Activated CD4-positive, alpha-beta T cell treated with anti-CD3 and anti-CD28 coated beads, Interleukin-10, Interleukin-2, amounts not matched to agents 100 ng/mL and 50 ng/mL, durations not matched to agents 16 hours and 8 hours (primary cell): ENCODE measurements at places on chromosomes 4 and X.
A peak's percentile ranks its signal among the peaks of the same experiment; 100 is the strongest.

- DNase-seq: peak; percentile 50
These were observed at the start of gene STS for GRCh38 chrX:7147413-7147977. Gene STS (plus strand): TSS chrX:7147712. CDS start chrX:7253200, 105,488 bp downstream.

DNA sequence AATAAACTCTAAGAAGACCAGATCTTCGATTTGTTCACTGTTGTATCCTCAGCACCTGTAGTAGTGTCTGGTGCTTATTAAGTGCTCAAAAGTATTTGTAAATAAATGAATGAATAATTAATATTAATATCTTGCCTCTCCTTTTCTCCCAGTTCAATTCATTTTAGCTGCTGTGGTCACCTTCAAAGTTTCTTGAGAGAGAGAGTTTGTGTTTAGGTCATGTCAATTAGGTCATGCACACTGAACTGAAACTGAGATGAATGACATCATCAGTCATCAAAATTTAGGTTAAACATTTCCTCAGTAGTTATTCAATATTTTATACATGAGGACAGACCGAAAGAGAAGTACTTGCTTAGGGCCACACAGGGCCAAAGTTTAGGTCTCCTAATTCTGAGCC lies 73.5 kb downstream of the ANXA3 start:
- peak; percentile 14 for DNase-seq

DNA sequence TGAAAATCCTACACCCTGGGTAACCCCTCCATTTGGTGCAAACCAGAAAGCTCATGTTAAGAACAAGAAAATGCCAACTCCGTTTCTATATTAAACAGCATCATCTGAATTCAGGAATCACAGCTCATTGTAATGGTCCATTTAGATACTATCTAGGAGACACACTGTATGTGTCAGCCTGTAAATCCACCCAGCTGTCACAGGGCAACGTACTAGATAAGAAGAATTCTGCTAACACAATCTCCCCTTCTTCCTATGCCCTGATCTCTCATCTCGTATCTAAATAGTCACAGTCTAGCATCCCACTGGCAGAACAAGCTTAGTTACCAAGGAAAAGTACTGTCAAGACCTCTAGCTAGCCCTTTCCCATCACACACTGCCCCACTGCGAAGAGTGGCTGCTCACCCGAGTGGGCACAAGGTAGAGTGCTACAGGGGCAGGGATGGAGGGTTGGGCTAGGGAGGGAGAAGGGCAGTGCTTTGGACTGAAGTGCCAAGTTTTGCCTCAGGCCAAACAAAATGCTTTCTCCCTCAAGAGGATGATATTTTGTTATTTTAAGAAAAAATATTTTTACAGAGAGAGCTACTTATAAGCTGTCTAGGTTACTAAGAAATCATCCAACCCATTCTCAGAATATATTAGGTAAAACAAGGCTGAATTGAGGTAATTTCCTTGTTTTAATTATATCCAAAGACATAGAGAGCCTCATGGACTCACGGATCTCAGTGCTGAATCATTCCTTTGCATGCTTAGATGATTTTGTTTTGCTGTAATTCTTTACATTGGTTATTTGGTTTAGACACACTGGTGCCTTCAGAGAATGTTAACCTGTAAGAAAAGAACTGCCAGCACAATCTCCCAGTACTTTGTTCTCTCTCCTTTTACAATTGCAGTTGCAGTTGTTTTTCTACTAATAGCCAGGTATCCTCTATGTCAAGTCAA lies 196.6 kb downstream of the PRDM5 start:
- DNase-seq: no peak

DNA sequence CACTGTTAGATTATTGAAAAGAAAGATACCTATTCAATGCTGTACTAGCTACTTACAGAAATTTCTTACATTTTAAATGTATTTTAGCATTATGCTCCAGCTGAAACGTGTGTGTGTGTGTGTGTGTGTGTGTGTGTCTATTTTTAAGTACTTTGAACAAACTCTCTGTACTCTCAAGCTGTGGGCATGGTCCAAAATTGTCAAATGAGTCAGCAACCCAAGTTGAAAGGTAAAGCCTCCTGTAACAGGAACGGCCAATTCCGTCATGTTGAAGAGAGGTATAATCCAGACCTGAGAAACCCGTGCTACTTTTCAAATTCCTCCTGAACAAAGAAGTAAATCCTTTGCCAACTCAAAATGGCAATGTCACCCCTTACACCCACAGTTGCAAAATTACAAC lies 20.5 kb downstream of the MAOB start:
- no peak for DNase-seq

- peak; percentile 53 for DNase-seq
These were observed 50.4 kb downstream of the MGARP start for GRCh38 chr4:139229534-139230039.

DNA sequence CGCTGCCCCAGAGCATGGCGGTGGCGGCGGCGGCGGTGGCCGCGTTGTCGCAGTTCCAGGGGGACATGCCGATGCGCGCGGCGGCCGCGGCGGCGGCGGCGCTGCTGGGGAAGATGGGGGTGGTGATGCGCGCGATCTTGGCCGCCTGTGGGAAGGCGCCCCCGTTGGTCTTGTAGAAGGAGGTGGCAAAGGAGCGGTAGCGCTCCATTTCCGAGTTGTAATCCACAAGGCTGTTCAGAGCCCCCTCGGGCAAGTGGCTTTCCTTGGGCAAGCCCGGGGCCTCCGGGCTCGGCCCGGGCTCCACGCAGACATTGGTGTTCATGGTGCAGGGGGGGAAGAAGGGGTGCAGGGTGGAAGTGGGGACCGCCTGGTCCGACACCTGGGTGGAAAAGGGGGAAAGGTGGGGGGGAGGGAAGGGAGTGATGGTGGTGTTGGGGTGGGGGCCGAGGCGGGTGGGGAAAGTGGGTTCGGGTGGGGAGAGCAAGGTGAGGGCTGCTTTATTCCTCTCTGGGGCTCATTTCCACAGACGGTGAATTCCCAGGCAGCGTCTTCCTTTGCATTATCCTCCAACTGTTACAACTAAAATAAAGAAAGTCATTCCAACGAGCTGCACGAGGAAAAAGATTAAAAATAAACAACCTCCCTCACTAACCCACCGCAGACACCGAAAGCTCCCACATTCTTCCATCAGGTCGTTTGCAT lies 3.1 kb downstream of the CXXC4 start:
- peak; percentile 18 for DNase-seq

- no peak for DNase-seq
These were observed 516.8 kb downstream of the RPA4 start for GRCh38 chrX:97400492-97400891.

DNA sequence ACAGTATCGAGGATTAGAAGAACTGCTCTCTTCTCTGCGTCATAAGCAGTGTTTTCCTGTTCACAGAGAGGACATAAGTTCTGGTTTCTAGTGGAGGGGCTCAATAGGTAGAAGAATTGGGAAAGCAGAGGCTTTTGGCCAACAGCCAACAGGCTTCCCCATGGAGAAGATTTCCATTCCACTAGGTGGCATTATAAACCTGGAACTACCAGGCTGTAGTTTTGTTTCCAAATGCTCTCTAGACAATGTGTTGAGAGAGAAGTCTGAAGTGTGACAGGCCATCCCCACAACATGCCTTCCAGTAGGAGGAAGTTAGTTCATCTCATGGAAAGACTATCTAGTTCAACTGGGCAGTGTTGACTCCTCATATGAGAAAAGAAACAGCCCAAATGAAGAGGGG lies 63.8 kb upstream of the ANXA10 start:
- DNase-seq: no peak

GRCh38 chr4:1973661-1974060 lies 35.1 kb downstream of the NELFA start:
- DNase-seq: no peak
